Activated CD8-positive, alpha-beta memory T cell treated with anti-CD3 and anti-CD28 coated beads for 24 hours (primary cell): ENCODE measurements at places on chromosomes 2 and 18.

DNA sequence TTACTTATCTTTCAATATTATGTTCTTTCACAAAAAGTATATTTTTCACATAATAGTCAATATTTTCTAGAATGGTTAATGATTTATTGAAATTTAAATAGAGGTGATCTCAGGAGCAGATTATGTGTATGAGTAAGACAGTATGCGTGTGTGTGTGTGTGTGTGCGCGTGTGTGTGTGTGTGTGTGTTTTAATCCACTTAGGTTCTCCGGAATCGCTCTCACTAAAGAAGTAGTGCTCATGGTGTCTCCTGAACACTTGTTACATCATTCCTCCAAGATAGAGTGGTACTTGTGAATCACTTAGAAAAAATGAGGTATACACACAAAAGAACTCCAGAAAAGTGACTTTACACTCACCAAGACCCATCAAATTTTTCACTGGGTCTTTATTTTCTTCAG lies 91.0 kb upstream of the KCNH7 start:
- DNase-seq = no peak

DNA sequence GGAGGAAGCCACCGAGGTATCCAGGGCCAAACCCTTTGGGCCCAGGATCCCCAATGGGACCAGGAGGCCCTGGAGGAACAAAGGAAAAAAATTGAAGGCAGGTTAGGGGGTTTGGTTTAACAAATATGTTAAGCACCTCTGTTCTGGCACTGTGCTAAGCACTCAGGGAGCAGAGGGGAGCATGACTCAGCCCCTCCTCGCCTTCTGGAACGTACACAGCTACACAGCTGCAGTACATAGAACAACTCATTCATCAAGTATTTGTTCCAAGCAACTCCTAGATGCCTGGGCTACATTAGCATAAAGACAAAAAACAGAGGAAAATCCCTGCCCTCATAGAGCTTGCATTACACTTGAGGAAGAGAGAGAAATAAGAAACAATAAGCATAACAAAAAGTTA lies 153.6 kb downstream of the COL4A4 start:
- DNase-seq = no peak

GRCh38 chr2:198471291-198471690 lies 666.9 kb downstream of the PLCL1 start:
- DNase-seq = no peak

GRCh38 chr2:200226451-200227426 lies 79.8 kb upstream of the SPATS2L start:
- no peak for DNase-seq

DNA sequence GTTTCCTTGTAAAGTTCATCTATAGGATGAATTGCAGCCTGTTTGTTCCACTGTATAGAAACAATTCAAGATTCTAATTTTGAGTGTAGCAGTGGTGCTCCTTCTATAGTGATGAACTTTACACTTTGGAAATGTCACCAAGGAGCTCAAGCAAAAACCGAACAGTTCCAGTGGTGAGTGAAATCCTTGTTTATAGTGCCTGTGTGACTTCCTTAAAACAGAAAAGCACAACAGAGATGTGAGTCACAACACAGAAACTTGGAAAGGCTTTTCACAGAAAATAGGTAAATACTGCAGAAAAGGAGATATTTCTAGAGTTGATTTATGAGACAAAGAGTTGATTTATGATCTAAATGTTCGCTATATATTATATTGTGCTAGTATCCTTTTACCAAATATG lies 482.0 kb downstream of the PTPRM start:
- no peak for DNase-seq

GRCh38 chr2:220767591-220768255 lies 804.4 kb downstream of the EPHA4 start:
- no peak for DNase-seq

GRCh38 chr2:40690525-40690924 lies 238.6 kb upstream of the SLC8A1 start:
- DNase-seq = no peak

GRCh38 chr2:3009005-3009404 lies 368.6 kb downstream of the EIPR1 start:
- no peak for DNase-seq

DNA sequence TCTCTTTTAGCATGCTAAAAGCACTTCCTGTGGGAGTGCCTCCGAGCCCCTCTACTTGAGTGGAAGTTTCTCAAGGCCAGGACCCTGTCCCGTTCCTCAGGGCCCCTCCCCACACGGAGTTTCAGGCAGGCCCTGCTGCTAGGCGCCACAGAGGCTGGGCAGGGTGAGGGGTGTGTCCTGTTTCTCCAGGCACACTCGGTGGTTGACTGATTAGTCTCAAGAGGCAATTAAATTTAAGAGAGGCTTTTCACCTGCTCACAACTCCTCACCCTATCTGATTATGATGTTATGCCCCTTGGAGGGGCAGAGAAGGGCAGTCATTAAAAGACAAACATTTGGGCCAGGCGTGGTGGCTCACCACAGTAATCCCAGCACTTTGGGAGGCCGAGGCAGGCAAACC lies 160.8 kb upstream of the HAAO start:
- DNase-seq = no peak

DNA sequence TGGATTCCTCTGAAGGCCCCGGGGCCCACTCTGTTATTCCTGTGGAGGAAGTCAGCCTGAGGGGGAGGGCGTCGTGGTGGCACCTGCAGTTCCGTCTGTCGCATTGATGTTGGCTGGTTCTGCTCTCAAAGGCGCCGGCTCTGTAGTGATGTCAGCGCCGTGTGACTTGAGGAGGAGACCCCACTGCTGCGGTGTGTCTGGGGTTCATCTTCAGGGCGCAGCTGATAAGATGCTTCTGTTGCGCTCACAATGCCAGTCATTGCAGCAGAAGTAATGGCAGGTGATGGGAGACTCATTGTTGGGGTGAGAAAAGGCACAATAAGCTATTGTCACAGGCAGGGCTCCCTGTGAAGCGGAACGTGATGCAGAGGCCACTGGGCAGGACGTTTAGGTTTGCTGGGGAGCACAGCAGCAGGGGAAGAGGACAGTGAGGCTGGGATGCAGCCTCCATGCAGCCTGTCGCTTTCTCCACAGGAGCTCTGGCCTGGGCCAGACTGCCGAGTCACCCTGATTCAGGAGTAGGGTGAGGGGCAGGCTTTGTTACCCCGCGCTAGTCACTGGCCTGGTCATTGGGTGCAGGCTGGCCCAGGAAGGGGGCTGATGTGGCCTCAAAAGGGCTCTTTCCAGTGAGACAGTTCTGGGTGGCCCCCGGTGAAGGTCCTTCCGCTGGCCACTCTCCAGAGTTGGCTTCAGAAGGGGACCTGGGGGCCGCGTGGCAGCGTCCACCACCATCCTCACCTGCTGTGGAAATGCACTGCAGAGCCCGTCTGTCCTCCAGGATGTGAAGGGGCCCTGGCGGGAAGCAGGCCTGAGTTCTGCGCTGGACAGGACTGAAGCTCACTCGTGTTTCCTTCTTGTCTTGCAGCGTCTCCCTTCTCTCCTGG lies 42.9 kb downstream of the SH3BP4 start:
- no peak for DNase-seq

DNA sequence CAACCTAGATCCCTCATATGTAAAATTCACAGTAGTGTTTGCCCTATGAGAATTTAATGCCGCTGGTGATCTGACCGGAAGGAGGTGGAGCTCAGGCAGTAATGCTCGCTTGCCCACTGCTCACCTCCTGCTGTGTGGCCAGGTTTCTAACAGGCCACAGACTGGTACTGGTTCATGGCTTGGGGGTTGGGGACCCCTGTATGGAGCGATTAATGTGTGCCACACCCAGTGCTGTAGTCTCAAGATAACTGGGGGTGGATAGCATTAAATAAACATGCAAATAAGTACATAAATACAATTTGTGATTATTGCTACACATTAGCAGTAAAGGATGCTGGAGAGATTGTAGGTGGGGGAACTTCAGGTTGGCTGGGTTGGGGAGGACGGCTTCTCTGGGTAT lies 3.2 kb downstream of the GALNT1 start:
- no peak for DNase-seq

DNA sequence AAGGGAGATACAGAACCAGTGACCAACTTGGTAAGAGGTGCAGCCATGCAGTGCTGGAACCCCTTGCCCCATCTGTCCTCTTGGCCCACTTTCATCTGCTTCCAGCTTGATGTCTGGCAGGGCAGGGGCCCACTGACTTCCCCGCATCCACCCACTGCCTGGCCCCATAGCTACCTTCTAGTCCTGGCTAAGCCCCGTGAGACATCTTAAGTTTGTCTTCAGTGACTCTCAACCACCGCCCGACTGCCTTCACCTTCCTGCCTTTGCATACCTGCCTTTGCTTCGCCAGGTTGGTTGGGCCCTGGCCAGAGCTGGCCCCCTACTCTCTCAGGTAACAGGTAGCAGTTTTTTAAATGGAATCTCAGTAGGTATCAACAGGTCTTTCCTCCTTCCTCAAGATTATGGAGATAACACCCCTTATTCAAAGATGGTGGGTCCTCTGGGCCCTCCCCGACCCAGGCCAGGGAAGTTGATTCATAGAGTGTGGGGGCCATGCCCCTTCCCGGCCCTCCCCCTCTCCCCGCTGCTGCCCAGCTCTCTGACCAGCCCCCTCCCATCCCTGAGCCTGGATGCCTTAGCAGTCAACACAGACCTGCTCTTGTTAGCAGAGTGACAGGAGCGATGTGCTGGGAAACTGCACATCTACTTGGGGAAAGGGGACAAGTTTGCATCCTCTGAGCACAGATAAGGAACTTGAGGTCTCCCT lies 2.8 kb downstream of the ARID5A start:
- no peak for DNase-seq

DNA sequence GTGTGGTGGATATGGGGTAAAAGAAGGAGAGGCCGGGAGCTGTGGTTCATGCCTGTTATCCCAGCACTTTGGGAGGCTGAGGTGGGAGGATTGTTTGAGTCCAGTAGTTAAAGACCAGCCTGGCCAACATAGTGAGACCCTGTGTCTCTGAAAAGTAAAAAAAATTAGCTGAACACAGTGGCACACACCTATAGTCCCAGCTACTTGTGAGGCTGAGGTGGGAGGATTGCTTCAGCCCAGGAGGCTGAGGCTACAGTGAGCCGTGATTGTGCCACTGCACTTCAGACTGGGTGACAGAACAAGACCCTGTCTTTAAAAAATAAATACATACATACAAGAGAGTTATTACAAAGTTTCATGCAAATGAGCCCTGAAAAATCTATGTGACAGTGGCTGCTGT lies 80.6 kb downstream of the SPTBN1 start:
- DNase-seq = no peak

DNA sequence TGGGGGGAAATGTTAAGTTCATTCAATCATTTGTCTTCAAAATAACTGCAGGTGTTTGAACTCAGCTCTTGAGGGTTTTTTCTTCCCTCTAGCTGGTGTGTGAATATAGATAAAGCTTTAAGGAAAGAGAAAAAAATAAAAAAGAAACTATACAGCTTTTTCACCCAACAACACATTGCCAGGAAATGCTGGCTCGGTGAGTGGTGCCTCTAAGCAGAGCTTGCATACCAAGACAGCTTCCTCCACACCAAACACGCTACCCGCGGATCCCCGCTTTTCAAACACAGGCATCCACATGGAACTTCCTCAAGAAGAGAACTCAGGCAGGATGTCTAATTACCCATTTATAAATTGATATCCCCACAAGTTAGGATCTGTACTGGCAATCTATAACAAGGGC lies 69.8 kb upstream of the TANK start:
- no peak for DNase-seq

DNA sequence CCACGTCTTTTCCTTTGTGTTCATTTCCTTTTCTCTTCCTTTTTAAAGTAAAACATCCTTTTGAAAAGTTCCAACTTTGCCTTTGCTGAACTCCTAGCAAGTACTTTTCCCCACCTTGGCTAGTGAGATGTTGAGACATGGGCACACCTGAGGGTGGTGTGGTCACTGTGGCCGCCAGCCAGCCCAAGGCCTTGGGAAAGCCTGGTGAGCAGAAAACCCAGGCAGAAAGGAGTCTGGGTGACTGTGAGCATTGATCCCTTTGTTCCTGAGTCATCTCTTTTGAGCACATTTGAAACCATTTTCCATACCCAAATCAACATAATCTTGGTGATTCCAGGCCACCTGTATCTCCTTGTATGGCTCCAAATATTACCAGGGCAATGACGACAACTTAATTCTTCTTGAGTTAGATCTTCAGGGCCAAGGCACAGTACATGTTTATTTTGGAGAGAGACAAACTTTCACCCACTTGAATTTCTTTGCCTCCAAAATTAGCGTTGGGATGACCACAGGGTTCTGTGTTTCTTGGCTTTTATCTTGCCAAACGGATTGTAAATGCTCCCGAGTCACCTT lies 14.5 kb downstream of the EPAS1 start:
- no peak for DNase-seq
